ENCODE measurements at places on chromosomes 16 and 17.

DNA sequence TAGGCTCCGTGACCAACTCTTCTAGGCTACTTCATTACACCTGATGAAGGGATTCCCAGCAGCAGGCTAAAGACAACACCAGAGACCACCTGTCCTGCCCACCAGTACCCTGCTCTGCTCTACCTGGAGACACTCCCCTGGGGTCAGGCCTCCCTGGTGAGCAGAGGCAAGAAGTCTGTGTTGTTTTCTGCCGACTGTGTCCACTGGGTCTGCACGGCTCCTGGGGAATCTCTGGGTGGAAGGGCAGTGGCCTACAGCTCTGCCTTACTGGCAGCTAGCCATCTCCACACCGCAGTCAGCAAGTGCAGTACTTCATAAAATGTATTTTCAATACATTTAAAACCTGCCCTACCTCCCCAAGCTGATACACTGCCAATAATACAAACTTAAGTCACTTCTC lies 6.8 kb downstream of the RSL1D1 start:
- no peak for DNase-seq

DNA sequence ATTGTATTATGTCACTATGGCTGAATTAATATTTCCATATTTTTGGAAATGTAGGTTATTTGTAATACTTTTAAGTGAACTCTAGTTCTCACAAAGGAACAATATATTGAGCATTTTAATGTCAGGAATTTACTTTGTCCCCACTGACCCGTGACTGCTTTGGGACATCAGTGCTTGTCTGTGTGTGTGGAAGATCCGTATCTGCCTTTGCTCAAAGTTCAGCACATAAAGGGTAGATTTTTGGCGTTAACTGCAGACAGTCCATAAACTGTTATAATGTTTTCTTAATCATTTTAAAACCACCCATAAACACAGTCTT lies 39.3 kb upstream of the AQP8 start:
- DNase-seq, result no peak

- no peak for DNase-seq
Observed at GRCh38 chr16:49726155-49726554, 129.8 kb downstream of the ZNF423 start.

- DNase-seq, result no peak
Observed at GRCh38 chr16:85173146-85173980, 61.1 kb upstream of the CIBAR2 start.

GRCh38 chr16:13139661-13140241 lies 238.4 kb downstream of the SHISA9 start:
- no peak for DNase-seq

GRCh38 chr17:4525691-4526397 lies 27.2 kb downstream of the SPNS2 start:
- DNase-seq, result no peak

DNA sequence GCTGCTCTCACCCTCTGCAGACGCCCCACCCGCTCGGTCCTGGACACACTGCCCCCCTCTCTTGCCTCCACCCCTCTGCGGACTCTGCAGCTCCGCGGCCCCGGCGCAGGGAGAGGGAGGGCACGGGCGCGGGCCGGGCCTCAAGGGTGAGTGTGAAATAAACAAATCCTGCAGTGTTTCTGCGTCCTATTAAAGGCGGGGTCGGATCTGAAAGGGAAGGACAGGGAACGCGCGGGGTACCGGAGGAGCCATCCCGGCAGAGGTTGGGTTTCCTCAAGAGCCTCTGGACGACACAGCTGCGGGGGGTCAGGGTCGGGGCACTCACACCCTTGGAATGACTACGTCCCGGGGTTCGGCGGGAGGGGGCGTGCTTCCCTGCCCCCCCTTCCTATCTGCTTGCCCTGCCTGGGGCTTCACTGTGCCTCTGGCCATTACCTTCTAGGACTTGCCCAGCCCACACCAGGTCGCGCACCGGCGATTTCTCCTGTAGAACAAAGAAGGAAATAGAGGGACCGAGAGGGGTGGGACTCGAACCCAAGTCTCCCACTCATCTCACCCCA lies 466 bp upstream of the HSF4 start:
- DNase-seq, result no peak

All from HuH-7.5 (cell line).